ENCODE measurements at places on chromosomes 5 and 9. TPM values are rescaled to one million over a fixed set of nuclear protein-coding genes. Genes with fewer than 3 reads are reported as not detected.

The LCN15 gene
- total RNA-seq, result not detected

The PCDHB8 gene
- total RNA-seq, result 1.9 TPM

The PCDHGB3 gene
- 6.0 TPM for total RNA-seq

The TRPM6 gene
- total RNA-seq, result 2.2 TPM

The LVRN gene
- 0.61 TPM for total RNA-seq

The ZBTB43 gene
- total RNA-seq, result 24.5 TPM

The CDH9 gene
- 3.2 TPM for total RNA-seq

The UGT3A1 gene
- total RNA-seq, result not detected

The HCN1 gene
- 1.9 TPM for total RNA-seq

The EPB41L4B gene
- total RNA-seq, result 12.2 TPM

The GFI1B gene
- 0.50 TPM for total RNA-seq

The SHC3 gene
- total RNA-seq, result 15.5 TPM

The PCDHB7 gene
- total RNA-seq, result 4.6 TPM

The PCDHGB7 gene
- total RNA-seq, result 14.3 TPM

The GTF2H2C gene
- total RNA-seq, result 55.3 TPM

All from spinal cord (tissue), 10 donors.